Cardiac septum (tissue), 1 donor: ENCODE measurements at places on chromosomes 3 and 15. TPM values are rescaled to one million over a fixed set of nuclear protein-coding genes. Genes with fewer than 3 reads are reported as not detected.

The ALG1L2 gene
- total RNA-seq, result not detected

The DAZL gene
- total RNA-seq, result not detected

The PIGZ gene
- total RNA-seq, result 5.9 TPM

The TRH gene
- not detected for total RNA-seq

The ITIH4 gene
- total RNA-seq, result 3.2 TPM

The CGGBP1 gene
- total RNA-seq, result 48.5 TPM

The MEIS2 gene
- total RNA-seq, result 40.3 TPM

The GASK1A gene
- 0.16 TPM for total RNA-seq

The RRP9 gene
- 9.7 TPM for total RNA-seq

The SOX14 gene
- not detected for total RNA-seq

The GALNT15 gene
- 1.3 TPM for total RNA-seq

The C3orf38 gene
- 15.6 TPM for total RNA-seq
